ENCODE measurements at places on chromosomes 7 and 10. TPM values are rescaled to one million over a fixed set of nuclear protein-coding genes. Genes with fewer than 3 reads are reported as not detected.

The MICALL2 gene
- total RNA-seq: 23.6 TPM

The ST8SIA6 gene
- total RNA-seq: not detected

The BMPER gene
- 11.2 TPM for total RNA-seq

The SNCG gene
- total RNA-seq: 8.8 TPM

The GFRA1 gene
- total RNA-seq: 0.15 TPM

The SPDYE11 gene
- under 0.01 TPM for total RNA-seq

The TRPV5 gene
- total RNA-seq: not detected

The ANK3 gene
- total RNA-seq: 4.5 TPM

The LOXL4 gene
- 78.2 TPM for total RNA-seq

The AKR1C4 gene
- total RNA-seq: not detected

The GNAT3 gene
- total RNA-seq: not detected

The CAV2 gene
- 79.1 TPM for total RNA-seq

The ZNF680 gene
- total RNA-seq: 10.3 TPM
